ENCODE measurements at places on chromosomes 5 and 9. TPM values are rescaled to one million over a fixed set of nuclear protein-coding genes. Genes with fewer than 3 reads are reported as not detected.

SPATA9 gene
- total RNA-seq = 0.51 TPM

PCDHGA12 gene
- total RNA-seq = 13.7 TPM

- H3K4me1 ChIP-seq = peaks cover 3% of the 10 kb centered on the region
- peaks cover 3% of the 10 kb centered on the region for H3K36me3 ChIP-seq
- H3K4me3 ChIP-seq = peak within 1 kb of the TSS; percentile 57
- peak within 1 kb of the TSS; percentile 99 for H3K27ac ChIP-seq
- no peaks in the 10 kb centered on the region for H3K27me3 ChIP-seq
These were observed at the start of the genes AK6, RAD17 and TAF9 for GRCh38 chr5:69369340-69370121. TSS of gene AK6 (minus strand) at chr5:69369520. CDS start at chr5:69369490, 30 bp downstream. TSS of gene RAD17 (plus strand) at chr5:69369818. CDS start at chr5:69372209, 2,391 bp downstream. TSS of gene TAF9 (minus strand) at chr5:69369520. CDS start at chr5:69365737, 3,783 bp downstream.

CDH9 gene
- not detected for total RNA-seq

DNA sequence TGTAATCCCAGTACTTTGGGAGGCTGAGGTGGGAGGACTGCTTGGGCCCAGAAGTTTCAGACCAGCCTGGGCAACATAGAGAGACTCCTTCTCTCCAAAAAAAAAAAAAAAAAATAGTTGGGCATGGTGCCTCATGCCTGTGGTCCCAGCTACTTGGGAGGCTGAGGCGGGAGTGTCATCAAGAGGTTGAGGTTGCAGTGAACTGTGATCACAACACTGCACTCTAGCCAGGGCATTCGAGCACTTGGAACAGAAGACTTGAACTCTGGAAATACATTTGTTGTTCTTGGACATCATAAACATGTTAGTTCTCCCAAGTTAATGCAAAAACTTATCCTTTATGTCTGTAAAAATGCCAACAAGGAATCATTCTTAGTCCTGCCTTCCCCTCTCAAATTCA lies 29.6 kb downstream of the EHMT1 start:
- peaks cover 2% of the 10 kb centered on the region for H3K36me3 ChIP-seq
- DNase-seq = peak; percentile 52
- no peaks in the 10 kb centered on the region for H3K4me1 ChIP-seq
- H3K27ac ChIP-seq = no peak overlapping the region
- no peak overlapping the region for H3K4me3 ChIP-seq
- no peaks in the 10 kb centered on the region for H3K27me3 ChIP-seq

TEX48 gene
- not detected for total RNA-seq

IL3 gene
- total RNA-seq = not detected

NFIB gene
- total RNA-seq = 36.3 TPM

DNA sequence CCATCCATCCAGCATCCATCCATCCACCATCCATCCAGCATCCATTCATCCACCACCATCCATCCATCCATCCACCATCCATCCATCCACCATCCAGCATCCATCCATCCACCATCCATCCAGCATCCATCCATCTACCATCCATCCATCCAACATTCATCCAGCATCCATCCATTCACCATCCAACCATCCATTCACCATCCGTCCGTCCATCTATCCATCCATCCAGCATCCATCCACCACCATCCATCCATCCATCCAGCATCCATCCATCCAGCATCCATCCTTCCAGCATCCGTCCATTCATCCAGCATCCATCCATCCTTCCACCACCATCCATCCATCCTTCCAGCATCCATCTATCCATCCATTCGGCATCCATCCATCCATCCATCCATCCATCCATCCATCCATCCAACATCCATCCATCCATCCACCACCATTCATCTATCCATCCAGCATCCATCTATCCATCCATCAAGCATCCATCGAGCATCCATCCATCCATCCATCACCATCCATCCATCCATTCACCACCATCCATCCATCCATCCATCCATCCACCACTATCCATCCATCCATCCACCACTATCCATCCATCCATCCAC lies 32.4 kb upstream of the WDR5 start:
- H3K27me3 ChIP-seq = peaks cover 3% of the 10 kb centered on the region
- no peak for DNase-seq
- H3K4me1 ChIP-seq = no peaks in the 10 kb centered on the region
- no peaks in the 10 kb centered on the region for H3K36me3 ChIP-seq
- H3K4me3 ChIP-seq = no peak overlapping the region

SLC6A7 gene
- total RNA-seq = not detected

- H3K4me1 ChIP-seq = peaks cover 26% of the 10 kb centered on the region
- no peak overlapping the region for H3K4me3 ChIP-seq
- H3K27me3 ChIP-seq = no peaks in the 10 kb centered on the region
These were observed 18.3 kb downstream of the TNIP1 start for GRCh38 chr5:151062405-151063141.
